Dermis blood vessel endothelial cell (primary cell): ENCODE measurements at places on chromosomes 3 and 15. TPM values are rescaled to one million over a fixed set of nuclear protein-coding genes. Genes with fewer than 3 reads are reported as not detected.

GRCh38 chr15:69838994-69839393 lies 258.7 kb downstream of the TLE3 start:
- DNase-seq = no peak

- DNase-seq = peak; percentile 52
Measured at GRCh38 chr15:90101130-90101968, 919 bp downstream of the IDH2 start.

DNA sequence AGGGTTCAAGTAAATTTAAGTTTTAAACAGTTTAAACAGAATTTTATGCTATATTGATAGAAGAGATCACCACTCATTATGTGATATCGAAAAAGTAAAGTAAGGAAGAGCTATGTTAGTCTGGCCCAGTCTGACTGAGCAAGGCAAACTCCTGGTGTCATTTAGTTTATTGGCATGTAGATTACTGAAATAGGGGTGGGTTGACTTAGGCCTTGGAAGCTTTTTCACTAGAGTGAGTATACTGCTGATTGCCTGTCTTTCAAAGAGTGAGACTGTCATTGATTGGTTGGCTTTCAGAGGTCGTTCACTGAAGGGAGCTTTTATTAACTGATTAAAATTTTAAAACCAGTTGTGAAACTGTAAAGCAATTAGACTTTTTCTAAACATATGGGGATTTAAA lies 294.5 kb downstream of the NAALADL2 start:
- DNase-seq = no peak

DNA sequence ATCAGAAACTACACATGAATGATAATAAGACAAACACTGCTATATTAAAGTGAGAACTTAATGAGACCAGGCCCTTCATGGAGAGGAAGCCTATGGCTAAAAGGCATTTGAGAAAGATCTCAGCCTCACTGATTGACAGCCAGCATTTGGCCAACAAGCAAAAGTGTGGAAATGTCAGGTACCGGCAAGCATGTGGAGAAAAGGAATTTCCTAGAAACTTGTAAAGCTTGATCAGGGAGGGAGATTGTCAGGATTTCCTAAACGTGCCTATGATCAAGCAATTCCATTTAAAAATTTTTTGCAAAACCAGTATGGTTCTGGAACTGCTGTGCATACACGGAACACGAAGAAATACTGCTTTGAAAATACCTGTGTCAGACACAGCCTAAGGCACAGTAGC lies 220.3 kb upstream of the ATP10A start:
- DNase-seq = no peak

GRCh38 chr3:53181024-53181371 lies 20.0 kb downstream of the PRKCD start:
- DNase-seq = no peak

The GRIP2 gene
- total RNA-seq = under 0.01 TPM in 1 of 2 replicates, not detected in the other

The HES1 gene
- total RNA-seq = 45.8 and 91.0 TPM in 2 replicates

The DENND6A gene
- total RNA-seq = 29.3 and 35.6 TPM in 2 replicates

The CHRM5 gene
- 0.17 TPM in 1 of 2 replicates, not detected in the other for total RNA-seq

The B3GALNT1 gene
- 21.7 and 23.7 TPM in 2 replicates for total RNA-seq

The NME9 gene
- not detected in 2 replicates for total RNA-seq

The PDCD6IP gene
- total RNA-seq = 325 and 401 TPM in 2 replicates
